ENCODE measurements at places on chromosomes 1 and 21.

GRCh38 chr1:116710420-116711262 is 43.1 kb upstream of the IGSF3 start:
- no peak for DNase-seq

DNA sequence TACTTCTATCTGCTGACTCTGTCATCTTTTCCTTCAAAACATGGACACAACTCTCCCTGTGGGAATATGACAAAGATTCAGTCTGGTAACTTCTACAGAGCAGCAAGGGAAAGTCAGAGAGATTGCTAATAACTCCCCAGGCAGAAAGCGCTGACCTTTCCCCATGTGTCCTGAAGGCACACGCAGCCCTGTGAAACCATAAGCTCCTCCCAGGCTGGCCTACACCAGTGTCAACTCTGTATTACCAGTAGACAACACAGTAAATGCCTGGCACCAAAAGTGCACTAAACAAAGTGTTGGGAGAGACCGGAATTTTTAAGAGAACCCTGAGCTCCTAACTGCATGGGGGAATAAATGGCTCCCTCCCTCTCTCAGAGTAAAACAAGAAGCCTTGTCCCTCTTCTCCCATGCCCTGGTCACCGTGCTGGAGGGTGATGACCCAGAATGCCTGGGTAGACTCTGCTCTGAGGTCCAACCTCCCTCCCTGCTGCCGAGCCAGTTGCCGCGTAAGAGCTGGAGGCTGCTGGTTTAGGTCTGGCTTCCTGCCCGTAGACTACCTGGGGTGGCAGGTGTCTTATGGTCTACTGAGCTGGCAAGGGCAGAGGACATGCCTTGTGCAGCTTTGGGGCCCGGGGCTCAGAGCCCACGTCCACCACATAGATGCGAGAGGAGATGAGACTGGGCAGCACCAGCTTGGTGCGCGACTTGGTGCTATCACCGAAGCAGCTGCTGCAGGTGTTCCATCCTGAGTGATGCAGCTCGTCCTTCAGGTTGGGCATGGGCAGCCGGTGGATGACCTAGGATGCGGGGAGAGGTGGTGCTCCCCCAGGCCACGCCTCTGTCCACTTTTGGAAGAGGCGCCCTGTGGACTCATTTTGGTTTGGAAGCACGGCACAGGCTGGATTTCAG is 3.9 kb downstream of the SELENBP1 start:
- DNase-seq: no peak

- no peak for DNase-seq
These were observed 18.8 kb downstream of the DHDDS start for GRCh38 chr1:26450908-26451307.

DNA sequence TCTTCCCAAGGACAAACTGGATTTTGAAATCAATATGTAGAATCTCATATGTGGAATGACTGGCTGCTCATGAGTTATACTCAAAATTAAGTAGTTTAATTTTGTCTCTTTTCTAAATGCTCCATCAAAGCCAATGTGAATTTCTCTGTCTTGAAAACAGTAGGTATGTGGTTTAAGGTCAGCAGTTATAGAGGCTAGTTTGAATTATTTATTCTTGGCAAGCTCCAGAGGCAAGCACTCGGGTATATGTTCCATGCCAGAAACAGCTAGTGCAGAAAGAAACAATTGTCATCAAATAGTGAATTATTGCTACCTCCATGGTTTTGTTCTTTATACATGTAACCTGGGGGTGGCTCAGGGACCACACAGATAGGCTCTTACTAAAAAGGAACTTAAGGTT is 63.5 kb downstream of the LRIG2 start:
- no peak for DNase-seq

GRCh38 chr1:6234502-6235295 is 1.1 kb downstream of the ICMT start:
- no peak for DNase-seq

All from HS-27A (cell line).